Fibroblast of gingiva (primary cell): ENCODE measurements at places on chromosomes 6 and 20.

DNA sequence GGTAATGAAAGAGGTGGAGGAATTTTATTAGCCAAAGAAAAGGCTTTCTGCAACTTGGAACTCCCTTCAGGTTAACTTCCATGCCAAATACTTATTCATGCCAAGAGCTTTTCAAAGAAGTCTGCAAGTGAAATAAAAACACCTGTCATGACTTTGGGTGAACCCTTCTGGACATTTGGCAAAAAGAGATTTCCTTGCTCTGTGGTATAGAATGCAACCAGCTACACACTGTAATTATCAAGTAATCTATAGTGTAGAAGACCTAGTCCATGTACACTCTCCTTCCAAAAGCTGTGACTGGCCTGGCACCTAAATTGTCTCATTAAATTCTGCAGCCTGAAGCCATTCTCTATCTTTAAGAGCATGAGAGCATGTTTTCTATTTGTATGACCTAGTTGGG, 232.3 kb downstream of the COL12A1 start:
- no peak for DNase-seq

GRCh38 chr6:152566103-152566875, 70.9 kb downstream of the SYNE1 start:
- no peak for DNase-seq

DNA sequence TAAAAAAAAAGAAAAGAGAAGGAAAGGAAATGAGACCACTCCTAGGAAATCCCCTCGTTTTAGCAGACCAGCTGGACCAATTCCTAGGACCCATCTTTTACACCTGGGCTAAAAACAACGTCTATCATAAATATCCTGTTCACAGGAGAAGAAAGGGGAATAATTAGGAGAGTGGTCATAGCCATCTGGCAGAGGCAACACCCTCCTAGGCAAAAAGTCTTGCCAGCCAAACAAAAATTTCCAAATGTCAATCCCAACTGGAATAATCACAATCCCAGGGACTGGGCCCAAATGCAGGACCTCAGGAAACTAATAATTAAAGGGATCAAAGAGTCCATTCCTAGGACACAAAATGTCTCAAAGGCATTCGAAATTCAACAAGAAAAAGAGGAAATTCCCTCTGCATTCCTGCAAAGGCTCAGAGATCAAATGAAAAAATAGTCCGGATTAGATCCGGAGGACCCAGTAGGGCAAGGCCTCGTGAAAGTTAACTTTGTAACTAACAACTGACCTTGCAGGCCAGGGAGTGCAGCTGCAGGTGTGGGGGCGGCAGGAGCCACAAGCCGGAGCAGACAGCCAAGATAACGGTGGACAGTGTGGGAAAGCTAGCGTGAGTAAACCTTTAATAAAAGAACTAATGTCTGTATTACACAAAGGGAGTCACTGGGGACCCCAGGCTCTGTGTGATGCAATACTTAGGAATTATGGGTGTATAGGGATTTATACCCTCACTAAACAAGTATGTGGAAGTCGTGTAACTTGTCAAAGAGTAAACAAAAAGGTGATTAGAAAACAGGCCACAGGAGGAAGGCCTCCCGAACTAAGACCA, 11.7 kb downstream of the LCA5 start:
- DNase-seq = no peak

- no peak for DNase-seq
Measured at GRCh38 chr20:39066471-39067242, 104.5 kb downstream of the DHX35 start.

DNA sequence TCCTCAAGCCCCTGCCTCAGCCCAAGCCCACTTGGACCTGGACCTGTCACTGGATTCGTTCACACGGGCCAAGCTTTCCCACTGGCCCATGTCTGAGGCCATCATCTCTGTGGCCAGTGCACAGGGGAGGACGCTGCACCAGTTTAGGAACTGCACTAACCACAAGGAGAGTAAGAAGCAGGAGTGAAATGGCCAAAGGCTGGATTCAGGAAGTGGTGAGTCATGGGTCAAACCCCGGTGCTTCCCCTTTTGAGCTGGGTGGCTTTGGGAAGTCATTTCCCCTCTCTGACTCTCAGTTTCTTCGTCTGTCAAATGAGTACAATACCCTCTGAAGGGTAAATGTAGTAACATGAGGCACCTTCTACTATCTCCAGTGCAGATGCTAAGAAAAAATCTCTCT, 87.9 kb downstream of the CD40 start:
- DNase-seq = peak; percentile 8

DNA sequence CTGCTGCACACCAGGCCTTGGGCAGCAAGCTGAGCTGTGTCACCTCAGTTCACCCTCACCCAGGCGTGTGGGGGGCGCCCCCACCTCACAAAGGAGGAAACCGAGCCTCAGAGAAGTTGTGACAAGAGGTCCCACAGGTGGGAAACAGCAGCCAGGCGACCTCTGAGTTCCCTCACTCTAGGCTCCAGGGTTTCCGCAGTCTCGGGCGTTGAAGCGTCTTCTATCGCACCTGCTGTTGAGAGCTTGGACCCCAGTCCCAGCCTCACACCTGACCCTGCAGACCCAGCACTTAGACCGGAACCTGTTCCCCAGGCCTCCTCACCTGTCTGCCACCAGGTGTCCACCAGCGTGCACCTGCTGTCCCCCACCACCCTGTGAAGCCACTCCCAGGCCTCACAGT, 22.3 kb upstream of the APMAP start:
- DNase-seq = no peak

- peak; percentile 52 for DNase-seq
Measured at GRCh38 chr6:158978757-158979156, 21.2 kb downstream of the RSPH3 start.

GRCh38 chr6:15322781-15323536, 77.1 kb downstream of the JARID2 start:
- DNase-seq = peak; percentile 67

DNA sequence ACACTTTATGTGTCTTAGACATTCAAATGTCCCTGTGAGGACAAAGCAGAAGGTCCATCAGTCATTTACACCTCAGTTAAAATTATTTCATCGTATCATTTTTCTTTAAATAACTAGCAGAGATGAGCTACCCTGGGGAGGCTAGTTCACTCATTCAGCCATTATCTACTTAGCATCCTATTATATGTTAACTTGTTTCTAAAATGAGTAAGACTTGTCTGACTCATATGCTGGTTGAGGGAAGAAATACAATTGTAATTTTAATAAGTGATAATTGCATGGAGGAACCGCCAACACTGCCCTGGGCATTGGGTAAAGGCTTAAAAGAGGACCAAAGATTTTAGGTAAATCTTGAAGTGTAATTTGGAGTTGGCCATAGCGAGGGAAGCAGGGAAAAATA, 12.4 kb upstream of the PTPRK start:
- no peak for DNase-seq

- no peak for DNase-seq
Measured at GRCh38 chr6:151722342-151722741, 85.1 kb upstream of the ESR1 start.

GRCh38 chr6:53752440-53752839, 42.4 kb upstream of the LRRC1 start:
- no peak for DNase-seq

DNA sequence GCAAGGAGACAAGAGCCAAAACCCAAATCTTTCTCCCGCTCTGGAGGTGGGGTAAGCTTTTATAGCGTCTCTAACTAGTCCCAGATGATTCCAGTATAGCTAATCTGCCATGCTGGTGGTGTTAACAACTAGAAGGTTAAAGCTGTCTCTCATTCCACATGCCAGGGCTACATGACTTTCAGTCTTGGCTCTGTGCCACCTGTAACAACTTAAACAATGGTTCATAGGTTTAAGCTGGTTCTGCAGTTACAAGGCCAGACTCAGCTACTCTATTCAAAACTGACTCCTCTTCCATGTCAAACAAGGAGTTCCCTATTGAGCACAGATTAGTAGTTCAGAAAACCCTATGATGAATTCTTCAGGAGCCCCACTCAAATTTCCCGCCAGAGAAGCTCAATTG, 128.9 kb downstream of the ELOVL4 start:
- DNase-seq = no peak

DNA sequence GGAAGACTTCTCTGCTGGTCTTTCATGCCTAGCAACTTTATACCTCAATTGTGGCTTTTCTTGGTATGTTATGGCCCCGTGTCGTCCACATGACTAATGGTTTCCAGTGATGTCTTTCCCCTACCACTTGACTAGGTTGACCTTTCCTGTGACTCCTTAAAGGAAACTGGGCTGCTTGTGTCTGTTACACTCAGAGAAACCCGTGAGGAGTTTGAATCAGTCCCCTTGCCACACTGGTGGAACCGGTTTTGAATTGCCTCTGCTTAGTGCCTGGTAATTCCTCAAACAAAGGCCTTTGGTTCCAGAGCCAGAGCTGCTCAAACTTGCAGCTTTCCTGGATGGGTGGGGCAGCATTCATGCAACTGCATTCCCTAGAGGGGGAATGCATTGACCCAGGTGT, 21.9 kb downstream of the ECT2L start:
- DNase-seq = peak; percentile 89

DNA sequence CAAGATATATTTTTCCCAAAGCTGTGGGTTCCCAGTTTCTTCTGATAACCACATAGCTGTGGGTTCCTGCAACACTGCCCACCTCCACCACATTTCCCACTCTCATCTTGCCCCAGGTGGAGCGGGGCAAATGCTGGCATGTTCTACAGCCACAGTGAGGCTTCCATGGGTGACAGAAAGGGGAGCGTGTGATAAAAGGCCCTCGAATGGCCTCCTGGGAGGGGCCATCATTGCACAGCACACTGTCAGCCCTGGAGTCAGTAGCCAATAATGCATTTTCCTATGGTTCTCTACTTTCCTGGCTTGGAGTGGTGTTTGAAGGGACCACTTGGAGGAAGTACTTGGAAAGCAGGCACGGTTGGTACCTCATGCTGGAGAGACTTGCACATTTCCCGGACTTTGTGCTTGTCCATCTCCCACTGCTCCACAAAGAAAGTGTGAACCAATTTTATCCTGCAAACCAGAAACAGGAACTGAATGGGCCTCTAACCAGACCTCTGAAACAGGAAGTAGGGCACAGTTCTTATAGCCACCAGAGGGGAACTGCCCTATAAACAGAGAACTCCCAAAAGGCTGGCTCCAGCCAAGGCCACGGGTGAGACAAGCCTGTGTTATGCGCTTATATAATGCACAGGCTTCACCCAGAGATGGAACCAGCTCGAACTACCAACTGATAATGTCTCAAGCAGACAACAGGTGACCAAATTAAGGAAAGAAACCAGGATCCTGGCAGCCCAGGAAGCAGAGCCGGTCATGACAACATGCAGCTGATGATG, 8.6 kb downstream of the MAP3K5 start:
- DNase-seq = no peak

DNA sequence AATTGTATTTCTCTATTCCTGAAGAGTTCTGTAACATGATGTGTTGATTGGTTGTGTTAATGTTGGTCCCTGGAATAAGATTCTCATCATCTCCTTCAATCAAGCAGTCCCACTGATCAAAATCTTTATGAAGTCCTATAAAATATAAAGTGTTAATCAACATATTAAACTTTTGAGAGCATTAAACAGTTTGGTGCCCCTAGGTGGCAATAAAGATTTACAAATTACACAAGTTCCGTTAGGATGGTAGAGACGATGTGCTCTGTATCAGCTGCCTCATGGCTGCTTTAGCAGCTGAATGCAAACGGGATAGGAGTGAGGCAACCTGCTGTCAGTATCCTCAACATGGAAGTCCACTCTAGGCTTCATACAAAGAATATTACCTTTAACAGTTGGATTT, 16.9 kb downstream of the TDRD6 start:
- DNase-seq = no peak
